ENCODE measurements at places on chromosomes 5 and 9.

- no peak for DNase-seq
These were observed 4.8 kb downstream of the ECSCR start for GRCh38 chr5:139457653-139458306.

GRCh38 chr5:106862450-106863193 lies 808.1 kb downstream of the EFNA5 start:
- no peak for DNase-seq

DNA sequence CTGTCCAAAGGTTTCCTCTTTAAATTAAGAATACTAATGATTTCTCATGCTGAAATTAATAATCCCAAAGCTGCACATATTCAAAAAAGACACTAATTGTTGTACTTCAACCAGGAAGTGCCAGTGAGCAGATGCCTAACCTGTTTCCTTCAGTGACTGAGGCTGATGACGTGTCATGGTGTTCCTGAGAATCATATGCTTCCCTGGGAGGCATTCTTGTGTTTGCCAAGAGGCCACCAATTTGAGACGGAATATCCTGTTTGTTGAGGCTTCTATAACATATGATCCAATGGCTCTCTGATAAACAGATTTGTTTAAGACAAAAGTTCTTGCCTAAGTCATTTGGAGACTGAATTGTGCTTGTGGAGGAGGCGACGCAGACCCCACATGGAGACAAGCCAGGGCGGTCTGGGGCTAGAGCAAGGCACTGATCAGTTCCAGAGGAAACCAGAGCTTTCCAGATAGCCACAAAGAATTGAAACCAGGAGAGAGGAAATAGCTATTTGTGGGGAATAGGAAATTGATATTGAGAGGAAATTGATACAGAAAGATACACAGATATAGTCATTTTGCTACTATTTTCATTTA lies 66.4 kb upstream of the ZNF608 start:
- DNase-seq = no peak

DNA sequence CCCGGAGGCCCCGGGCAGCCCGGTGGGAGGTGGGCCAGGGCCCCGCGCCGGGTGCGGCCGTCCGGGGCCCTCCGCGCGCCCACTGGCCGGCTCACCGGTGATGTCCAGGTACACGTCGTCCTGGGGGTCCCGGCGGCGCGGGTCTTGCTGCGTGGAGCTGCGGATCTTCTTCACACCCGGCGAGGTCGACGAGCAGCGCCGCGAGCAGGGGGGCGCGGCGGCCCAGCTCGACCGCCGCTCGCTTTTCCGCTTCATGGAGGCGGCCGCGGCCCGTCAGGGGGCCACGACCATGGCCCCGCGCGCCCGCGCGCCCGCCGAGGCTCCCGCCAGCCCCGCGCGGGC lies 548 bp downstream of the CDC14B start:
- DNase-seq = no peak

GRCh38 chr9:100959226-100959625 lies 69.3 kb upstream of the PLPPR1 start:
- no peak for DNase-seq

DNA sequence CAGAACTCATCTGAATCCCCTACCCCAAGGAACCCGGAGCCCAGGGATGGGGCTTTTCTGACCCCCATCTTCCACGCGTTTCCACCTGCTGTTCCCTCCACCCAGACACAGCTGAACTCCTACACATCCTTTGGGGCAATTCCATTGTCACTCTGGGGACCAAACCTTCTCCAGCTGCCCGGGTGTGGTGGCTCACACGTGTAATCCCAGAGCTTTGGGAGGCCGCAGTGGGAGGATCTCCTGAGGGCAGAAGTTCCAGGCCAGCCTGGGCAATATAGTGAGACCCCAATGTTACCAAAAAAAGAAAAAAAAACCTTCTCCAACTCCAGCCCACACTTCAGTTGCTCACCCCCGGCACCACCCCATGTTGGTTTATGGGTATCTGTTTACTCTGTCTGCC lies 8.1 kb downstream of the EPB41L4B start:
- DNase-seq = no peak

GRCh38 chr5:136132087-136132486 lies 558 bp upstream of the SMAD5 start:
- DNase-seq = no peak

DNA sequence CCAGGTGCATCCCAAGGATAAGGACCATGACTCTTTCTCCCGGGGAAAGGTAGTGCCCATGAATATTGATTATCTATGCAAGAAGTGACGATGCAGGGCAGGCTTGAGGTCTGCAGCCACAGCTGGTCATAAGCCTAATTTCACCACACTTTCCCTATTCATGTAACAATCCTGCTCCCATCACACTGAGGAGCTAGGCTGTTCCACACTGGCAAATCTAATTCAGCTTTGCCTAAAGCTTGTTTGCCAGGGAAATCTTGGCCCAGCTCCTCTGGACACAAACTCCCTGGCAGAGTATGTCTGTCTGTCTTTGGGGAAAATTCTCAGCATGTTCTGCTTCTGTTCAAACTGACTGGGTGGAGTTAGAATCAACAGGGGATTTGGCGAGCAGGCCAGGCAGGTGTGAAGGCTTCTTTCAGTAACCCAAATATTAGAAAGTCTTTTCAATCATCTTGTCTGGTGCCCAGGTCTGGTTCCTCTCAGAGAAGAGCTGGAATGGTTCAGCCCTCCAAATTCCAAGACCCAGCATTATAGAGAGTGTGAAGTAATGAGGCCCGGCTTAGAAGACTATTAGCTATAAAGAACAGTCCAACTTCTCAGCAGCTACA lies 88.5 kb upstream of the SPDL1 start:
- DNase-seq = no peak

DNA sequence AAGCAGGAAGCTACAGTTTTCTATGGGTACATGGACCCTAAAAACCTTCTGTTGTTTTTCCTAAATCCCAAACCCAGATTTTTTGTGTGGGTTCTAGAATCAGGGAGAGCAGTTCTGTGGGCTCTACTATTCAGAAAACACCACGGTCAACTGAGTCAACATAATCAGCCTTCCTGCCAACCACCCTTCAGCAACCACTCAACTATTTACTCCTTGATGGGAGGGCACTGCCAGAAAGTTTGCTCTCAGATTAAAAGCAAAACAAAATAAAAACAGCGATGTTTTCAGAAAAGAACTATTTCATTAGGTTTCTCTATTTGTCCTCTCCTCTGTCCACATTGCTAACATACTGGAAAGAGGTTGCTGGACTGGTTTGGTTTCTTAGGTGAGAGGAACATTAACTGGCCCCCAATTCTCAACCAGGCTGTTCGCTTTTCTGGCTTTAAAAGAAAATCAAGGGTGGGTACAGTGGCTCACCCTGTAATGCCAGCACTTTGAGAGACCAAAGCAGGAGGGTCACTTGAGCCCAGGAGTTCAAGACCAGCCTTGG lies 72.3 kb downstream of the GCNT1 start:
- no peak for DNase-seq

DNA sequence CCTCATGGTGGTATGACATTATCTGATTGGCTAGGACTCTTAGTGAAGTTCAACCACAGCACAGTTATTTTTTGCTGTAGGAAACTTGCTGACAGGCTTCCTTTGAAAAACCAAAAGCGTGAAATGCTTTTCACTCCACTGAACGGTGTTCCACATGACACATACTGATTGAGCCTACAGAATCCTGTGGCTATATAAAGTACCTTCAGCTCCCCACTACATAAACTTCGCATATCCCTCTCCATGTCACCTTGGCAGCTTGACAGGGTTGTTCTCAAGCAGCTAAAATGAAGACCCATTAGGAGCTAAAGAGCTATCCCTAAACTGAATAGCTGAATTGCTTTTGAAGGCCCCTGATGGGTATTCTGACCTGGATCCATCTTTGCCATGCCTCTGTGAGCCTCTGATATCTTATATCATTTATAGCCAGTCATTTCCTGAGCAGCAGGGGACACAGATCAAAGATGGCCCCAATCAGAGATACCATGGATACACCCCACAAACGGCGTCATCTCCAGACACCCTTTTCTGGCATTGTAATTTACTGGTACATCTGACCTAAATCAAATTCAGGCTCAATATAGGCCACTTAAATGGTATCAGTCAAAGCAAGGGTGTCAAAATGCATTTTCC lies 91.5 kb downstream of the APBA1 start:
- no peak for DNase-seq

DNA sequence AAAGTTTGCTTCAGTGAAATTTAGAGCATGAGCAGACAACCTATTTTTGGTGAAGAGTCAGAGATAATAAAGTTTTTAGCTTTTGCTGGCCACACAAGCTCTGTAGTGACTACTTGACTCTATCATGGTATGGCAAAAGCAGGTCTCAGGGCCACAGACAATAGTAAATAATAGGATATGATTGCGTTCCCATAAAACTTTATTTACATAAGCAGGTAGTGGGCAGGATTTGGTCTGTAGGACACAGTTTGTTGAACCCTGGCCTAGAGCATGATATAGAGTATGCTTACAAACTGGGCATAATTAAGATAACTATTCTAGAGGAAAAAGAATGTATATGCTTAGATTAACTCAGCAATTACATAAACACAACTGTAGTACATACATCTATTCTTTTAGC lies 30.1 kb downstream of the ITGA1 start:
- DNase-seq = no peak

GRCh38 chr5:145991044-145991575 lies 54.7 kb downstream of the SH3RF2 start:
- DNase-seq = no peak

DNA sequence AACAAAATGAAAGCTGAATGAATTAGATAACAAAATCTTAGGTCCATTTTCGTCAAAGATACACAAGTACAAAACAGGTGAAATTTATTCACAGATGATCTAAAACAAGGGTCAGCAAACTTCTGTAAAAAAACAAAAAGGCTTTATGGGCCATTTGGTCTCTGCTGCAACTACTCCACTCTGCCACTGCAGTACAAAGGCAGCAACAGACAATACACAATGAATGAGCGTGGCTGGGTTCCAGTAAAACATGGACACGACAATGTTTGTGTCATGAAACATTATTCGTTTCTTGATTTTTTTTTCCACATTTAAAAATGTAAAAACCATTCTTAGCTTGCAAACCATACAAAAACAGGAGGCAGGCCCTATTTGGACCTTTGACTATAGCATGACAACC lies 71.9 kb downstream of the ECPAS start:
- DNase-seq = peak; percentile 91

DNA sequence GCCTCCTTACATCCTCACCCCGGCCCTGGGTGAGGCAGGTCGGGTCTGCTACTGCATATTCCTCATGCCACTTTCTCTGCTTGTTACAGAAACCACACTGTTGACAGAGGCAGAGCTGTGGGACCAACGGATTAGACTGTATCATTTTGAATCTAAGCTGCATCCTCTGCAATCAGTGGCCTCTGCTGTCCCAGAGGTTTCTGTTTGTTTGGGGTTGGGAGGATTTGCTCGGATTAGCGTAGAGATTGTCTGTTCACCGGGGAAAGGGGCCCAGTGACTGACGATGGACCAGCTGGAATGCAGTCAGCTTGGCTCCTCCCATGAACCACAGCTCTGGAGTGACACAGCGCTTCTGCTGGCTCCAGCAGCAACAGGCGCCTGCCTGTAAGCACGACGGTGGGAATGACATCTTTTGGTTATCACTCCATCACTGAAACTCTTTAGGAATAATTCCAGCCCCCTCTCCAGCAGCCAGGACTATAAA lies 37.3 kb upstream of the ADRA1B start:
- DNase-seq = peak; percentile 60

GRCh38 chr9:92680166-92681119 lies 10.5 kb upstream of the IPPK start:
- no peak for DNase-seq

DNA sequence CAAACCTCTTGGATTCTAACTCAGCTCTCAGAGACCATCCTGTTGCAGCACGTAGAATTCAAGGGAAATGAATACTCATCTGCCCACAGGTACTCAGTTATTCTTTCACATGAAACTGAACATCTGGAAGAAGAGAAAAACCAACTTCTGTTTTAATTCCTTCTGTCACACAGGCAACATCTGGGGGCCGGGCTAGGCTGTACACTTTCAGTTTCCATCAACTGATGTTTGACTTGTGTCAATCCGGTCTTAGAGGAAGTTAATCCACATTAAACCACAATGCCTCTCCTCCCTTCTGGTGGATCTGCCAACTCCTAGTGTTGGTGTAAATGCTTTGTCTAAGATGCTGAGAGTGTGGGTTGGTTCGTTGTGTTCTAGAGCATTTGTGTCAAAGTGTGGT lies 17.6 kb downstream of the DMRT3 start:
- DNase-seq = no peak

GRCh38 chr9:109789556-109789955 lies 9.6 kb downstream of the PALM2AKAP2 start:
- no peak for DNase-seq

DNA sequence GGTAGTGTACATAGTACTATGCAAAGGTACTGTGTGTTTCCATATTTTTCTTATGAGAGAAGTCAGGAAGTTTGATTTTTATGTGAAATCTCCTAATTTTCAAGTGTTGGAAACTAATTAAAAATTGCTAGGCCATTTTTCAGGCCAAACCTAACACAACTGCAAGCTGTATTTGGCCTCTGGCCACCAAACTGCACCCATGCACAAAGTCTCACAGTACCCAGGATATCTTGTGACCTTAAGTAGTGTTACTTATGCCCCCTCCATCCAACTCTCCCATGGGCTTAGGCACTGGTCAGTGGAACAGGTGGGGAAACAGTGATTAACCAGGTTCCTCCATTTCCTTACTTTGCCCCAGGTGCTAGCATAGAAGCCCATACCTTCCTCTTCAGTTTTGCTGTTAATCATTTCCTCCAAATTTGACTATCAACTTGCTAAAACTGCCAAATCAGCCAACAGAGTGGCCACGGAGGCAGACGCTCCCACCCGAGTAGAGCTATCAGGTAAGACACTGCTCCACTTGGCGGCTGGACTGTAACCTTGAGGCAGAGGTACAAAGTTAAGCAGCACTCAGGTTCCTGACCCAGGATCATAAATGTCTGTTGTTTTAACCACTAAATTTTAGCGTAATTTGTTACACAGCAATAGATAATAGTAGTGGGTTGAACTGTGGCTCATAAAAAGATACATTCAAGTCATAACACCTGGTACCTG lies 19.5 kb upstream of the KIF27 start:
- DNase-seq = no peak

DNA sequence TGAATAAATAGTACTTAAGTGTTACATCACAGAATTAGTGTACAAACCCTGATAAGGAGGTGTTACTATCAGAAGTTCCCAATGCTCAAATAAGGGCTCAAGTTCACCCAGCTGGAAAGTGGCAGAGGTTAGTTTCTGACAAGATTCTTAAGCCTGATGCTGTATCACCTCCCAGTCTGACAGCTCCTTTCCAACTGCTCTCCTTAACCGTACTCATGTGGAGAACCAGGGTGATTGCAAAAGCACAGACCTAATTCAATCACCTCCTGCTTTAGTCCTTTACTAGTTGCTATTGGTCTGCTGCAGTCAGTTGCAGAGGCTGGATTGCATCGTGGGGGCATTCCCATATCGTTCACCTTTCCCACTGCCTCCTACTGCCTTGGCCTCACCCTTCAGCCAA lies 100.4 kb upstream of the ZNF618 start:
- DNase-seq = no peak
